EL (cell line): ENCODE measurements at places on chromosomes 6 and 20.

- no peak for DNase-seq
Measured at GRCh38 chr6:134247231-134247833, 70.6 kb downstream of the SGK1 start.

DNA sequence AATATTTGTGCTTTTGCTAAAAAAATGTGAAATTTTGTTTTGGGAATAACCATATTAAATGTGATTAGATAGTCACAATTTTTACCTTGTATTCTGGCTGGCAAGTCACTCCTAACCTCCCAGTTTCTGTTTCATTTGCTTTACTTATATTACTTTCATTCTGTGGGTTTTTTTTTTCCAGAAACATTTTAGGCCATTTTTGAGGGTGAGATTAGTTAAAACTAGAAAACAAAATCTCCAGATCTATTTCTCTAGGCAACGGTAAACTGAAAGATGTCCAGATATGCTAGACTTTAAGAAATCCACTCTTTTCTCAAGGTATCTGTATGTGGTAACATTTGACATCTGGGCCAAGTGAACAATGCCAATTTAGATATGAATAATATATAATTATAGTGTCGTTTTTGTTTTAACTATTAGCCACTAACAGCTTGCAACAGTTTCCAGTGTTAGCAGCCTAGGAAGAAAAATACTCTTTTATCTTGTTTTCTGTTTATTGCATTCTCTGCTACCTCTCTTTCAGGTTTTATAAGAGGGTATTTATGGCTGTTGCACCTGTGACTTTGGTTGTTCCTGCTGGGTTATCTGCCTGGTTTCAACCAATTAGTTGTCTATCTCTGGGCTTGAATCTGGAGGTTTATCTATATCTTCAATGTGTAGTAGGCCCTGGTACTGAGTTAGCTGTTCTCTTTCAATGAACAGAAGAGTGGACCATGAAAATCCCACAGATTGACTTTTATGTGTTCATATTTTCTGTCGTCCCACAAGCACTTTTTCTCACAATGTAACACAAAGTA is 260.9 kb downstream of the NKAIN2 start:
- no peak for DNase-seq

- no peak for DNase-seq
Measured at GRCh38 chr6:89007209-89008000, 44.0 kb upstream of the RNGTT start.

DNA sequence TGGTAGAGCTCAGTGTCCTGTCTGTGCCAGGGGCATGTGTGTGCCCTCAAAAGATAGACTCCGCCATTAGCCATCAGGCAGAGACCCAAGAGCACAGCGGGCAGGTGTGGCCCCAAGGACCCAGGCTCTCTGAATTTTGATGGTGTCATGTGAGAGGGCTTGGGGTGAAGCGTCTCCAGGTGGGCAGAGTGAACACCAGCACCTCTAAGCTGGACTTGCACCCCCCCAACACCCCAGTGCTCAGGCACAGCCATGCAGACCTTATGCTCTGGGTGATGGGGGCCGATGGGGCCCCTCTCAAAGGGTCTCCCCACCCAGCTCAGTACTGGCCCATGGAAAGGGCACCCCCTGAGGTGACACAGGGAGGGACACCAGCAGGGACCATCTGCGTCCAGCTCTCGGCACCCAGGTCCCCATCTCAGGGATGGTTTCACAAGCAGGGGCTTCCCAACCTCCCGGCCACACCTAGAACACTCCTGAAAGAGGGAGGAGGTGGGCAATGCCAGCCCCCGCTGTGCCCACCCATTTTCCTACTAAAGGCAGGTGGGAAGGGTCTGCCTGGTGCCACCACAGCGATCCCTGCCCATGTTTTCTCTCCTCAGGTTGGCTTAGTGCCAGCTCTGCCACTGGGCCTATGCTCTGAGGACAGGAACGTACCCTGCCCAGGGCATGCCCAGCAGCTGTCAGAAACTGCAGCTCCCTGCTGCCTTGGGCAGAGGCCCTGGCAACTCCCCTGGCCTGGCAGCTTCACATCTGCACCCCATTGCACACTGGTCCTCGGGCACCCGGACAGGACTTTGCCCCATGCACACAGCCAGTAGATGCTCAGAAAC is 3.5 kb downstream of the CST7 start:
- DNase-seq = no peak

DNA sequence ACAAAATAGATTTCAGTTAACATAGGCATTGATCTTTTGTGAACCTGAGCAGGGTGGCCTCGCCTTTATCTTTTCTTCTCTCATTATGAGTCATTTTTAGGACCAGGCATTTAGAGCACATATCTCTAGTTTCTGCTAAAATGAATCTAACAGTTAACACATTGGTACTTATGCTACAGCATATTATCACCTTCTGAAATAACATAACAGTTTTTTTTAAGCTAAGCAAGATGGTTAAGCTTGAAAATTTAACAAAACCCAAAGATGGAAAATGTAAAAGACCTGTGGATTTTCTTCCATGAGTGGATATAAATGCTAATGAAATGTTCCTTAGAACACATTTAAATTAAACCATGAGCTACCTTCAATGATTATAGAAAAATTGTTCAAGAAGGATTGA is 487.1 kb upstream of the RNF217 start:
- DNase-seq = no peak

- no peak for DNase-seq
Measured at GRCh38 chr6:121855521-121855920, 420.1 kb downstream of the GJA1 start.

DNA sequence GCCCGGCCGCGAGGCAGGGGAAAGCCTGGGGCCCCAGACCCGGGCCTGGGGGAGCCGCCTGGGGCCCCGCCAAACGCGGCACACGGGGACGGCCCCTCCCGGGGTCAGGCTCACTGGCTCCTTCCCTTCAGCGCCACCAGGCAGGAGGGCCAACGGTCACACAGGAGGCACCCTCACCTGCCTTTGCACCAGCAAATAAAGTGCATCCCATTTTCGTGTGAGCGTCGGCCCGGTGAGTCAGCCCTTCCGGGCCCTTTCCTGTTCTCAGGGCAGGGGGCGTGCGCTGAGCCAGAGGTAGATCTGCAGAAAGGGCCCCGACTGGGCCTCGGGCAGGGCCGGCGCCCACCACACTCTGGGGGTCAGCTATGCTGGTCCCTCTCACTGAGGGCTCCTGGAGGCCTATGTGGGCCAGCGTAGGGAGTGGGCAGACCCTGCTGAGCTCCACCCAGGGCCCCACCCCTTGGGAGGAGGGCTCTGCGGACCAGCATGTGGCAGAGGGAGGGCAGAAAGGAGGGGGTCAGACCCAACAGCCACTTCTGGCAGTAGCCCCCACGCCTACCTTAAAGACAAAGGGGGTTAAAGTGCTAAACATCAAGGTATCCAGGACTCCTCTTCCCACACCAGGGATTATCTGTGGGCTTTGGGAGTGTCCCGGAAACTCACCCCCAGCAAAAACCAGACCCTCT is 931 bp upstream of the UCKL1 start:
- peak; percentile 56 for DNase-seq

GRCh38 chr6:162029873-162030576 is 697.5 kb downstream of the PRKN start:
- no peak for DNase-seq

GRCh38 chr20:41081276-41081814 is 52.7 kb downstream of the TOP1 start:
- no peak for DNase-seq

DNA sequence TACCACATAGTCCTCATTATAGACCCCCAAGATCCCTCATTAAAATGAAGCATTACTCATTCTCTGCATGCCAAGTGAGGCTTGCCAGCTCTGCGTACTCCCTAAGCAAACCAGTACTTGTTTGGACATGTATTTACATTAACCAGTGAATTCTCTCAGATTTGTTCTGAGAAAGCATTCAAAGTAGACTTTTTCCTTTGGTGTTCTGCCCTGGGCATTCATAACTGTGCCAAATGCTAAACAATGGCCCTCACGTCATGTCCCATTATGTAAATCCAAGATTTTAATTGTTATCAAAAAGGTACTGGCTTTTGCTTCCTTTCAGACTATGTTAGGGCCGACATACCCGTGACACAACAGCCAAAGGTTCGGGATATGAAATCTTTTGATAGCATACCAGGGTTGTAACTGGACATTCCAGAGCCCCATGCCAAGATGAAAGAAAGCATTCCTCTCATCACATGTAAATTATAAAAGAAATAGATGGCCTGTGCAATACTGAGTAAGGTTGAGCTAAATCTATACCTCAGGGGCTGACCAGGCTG is 164.2 kb downstream of the ADAT2 start:
- DNase-seq = no peak

DNA sequence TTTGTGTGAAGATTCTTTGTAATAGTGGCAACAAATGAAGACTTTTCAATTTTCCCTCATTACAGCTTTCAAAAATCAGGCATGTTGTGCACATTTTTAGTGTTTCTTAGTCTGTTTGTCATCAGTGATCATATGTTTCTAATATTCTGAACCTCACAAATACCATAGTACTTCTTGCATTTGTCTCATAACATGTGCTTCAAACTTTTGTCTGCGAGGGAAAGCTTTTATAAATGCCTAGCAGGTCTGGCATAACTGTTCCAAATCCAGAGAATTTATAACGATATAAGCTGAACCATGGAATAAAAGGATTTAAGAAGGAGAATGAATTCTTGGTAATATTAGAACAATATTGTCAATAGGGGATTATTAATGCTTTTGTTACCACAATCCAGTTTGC is 670.2 kb downstream of the RFPL4B start:
- no peak for DNase-seq

GRCh38 chr6:160520043-160520904 is 143.8 kb downstream of the LPA start:
- DNase-seq = peak; percentile 63

GRCh38 chr20:57930351-57930750 is 220.5 kb upstream of the PMEPA1 start:
- DNase-seq = no peak

DNA sequence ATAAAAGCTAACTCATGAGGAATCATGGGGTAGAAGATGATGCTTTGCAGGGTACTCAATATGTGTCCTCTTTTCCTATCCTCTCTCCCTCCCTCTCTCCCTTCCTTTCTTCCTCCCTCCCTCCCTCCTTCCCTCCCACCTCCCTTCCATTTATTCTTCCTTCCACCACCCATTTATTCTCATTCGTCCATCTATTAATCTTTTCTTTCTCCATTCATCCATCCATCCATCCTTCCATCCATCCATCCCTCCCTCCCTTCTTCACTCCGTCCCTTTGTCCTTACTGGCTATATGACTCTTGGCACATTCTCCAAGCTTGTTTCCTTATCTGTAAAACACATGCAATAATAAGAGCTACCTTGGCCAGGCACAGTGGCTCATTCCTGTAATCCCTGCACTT is 40.9 kb downstream of the ARHGAP40 start:
- no peak for DNase-seq

DNA sequence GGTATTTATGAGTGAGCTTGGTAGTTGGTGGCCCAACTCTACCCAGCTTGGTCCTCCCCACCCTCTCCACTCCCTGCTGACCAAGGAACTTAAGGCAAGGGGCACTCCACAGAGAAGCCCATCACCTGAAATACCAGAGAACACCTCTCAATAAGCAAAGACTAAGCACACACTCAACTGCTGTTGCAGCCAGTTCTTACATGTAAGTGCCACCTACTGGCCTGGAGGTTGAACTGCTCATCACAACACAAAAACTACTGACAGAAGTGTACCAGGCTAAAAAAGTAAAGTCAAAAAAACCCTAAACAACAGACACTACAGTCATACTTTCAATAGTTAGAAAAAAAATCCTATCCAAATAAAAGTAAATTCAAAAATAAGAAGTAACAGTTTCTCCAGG is 146.2 kb downstream of the FAM83B start:
- peak; percentile 7 for DNase-seq

GRCh38 chr20:22814471-22815205 is 220.5 kb upstream of the SSTR4 start:
- no peak for DNase-seq

DNA sequence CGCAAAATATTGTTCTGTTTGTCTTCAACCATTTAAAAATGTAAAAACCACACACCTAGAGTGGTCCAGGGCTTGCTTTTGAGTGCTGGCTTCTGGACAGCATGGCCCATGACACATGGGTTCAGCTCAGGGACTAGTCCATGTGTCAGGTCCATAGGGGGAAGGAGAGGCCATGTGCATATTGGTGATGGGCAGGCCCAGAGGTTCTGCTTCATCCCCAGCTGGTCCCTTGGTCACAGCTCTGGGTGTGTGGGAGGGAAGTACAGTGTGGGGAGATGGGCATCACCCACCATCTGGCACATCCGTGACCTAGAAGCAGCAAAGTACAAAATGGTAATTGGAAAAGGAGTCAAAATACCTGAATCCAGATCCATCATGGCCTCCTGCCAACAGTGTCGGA is 50.7 kb downstream of the STK35 start:
- DNase-seq = no peak

GRCh38 chr6:55174211-55175026 is at the start of gene HCRTR2:
TSS of gene HCRTR2 (plus strand) at chr6:55174515. CDS start at chr6:55174588, 73 bp downstream.
- DNase-seq = peak; percentile 8

GRCh38 chr6:93219447-93219846 is 199.9 kb downstream of the EPHA7 start:
- DNase-seq = no peak

- DNase-seq = no peak
Measured at GRCh38 chr20:51218603-51219002, 195.7 kb upstream of the KCNG1 start.

DNA sequence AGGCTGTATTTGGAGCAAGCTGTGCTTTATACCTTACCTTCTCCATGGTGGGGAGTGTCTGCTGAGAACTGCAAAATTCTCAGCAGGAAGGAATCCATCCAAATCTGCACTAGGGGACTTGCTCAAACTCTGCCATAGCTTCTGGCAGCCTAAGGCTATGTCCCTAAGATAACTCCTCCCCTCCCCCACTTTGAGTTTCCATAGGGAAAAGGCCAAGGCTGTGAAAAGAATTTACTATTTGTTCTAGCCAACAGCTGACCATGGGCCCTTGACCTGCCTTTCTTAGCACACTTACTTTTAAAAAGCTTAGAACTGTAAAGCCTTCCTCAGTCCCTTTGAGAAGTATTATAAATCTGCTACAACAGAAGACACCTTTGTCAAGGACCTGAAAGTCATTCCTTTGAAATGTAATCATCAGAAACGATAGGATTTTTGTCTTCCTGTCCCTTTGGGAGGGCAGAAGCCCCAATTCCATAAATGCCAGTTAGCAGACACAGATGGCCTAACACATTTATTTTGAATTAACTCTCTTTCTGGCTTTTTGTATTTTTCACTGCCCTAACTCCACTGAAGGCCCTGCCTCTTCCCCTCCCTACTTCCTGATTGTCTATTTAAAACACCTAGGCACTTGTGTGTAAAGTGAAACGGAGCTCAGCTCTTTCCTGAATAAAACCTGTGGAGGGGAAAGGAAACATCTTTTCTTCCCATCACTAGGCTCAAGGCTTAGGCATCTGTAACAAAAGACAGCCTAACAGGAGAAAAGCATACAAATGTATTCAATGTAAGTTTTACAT is 157.1 kb downstream of the AKAP7 start:
- DNase-seq = peak; percentile 10

DNA sequence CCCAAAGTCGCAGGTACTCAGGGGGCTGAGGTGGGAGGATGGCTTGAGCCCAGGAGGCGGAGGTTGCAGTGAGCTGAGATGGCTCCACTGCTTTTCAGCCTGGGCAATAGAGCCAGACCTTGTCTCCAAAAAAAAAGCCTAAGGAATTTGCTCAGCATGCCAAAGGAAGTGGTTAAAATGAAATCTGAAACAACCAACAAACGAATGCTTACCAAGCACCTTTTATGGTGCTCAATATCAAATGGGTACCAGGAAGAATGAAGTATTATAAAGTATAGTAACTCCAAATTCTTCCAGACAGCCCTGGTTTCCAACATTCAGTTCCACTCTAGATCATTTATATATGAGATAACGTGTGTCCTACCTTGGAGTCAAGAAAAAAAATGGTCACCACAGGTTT is 14.0 kb downstream of the GMDS start:
- peak; percentile 47 for DNase-seq
